ENCODE measurements at places on chromosomes 7 and 10. TPM values are rescaled to one million over a fixed set of nuclear protein-coding genes. Genes with fewer than 3 reads are reported as not detected.

CRYGN gene
- polyA plus RNA-seq: not detected

GTPBP4 gene
- polyA plus RNA-seq: 25.9 TPM

ATP6V0A4 gene
- polyA plus RNA-seq: not detected

TMEM229A gene
- 0.34 TPM for polyA plus RNA-seq

CLDN15 gene
- 0.70 TPM for polyA plus RNA-seq

SFRP4 gene
- polyA plus RNA-seq: 21.0 TPM

SLC39A12 gene
- polyA plus RNA-seq: not detected

ELN gene
- 33.4 TPM for polyA plus RNA-seq

Data from adrenal gland (tissue), 19 donors.